ENCODE measurements at places on chromosomes 3 and 15.

DNA sequence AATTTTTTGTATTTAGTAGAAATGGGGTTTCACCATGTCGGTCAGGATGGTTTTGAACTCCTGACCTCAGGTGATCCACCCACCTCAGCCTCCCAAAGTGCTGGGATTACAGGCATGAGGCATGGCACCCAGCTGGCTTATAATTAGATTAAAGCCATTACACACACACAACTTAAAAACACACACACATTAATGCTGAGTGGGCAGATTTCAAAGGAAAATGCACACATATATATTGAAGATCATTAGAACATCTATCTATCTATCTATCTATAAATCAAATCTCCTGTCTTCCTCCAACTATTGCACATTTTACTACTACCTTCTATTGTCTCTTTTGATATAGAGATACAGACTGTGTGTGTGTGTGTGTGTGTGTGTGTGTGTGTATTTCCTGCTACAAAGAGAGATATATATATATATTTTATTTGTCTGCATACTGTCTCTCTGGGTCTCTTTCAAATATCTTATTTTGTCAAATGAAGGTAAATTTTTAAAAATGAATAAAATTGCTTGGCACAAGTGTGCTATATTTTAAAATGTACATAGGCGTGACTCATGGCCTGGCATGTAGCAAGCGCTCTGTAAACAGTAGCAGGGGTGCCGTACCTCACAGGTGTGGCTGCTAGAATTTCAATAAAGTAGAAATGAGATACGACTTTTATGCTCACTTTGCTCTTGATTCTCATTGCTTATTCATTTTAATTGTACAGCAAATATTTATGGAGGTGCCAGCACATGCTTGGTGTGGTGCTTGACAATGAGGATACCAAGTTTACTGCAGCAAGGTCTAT, 655.8 kb downstream of the AGBL1 start:
- DNase-seq: no peak

GRCh38 chr15:66692391-66692790, 9.6 kb upstream of the SMAD6 start:
- DNase-seq: no peak

- no peak for DNase-seq
Measured at GRCh38 chr3:60932643-60933042, 318.6 kb downstream of the FHIT start.

GRCh38 chr3:187758318-187758955, 13.2 kb upstream of the BCL6 start:
- no peak for DNase-seq

- peak; percentile 85 for DNase-seq
Measured at GRCh38 chr15:74787251-74788041, 5.6 kb downstream of the CSK start.

DNA sequence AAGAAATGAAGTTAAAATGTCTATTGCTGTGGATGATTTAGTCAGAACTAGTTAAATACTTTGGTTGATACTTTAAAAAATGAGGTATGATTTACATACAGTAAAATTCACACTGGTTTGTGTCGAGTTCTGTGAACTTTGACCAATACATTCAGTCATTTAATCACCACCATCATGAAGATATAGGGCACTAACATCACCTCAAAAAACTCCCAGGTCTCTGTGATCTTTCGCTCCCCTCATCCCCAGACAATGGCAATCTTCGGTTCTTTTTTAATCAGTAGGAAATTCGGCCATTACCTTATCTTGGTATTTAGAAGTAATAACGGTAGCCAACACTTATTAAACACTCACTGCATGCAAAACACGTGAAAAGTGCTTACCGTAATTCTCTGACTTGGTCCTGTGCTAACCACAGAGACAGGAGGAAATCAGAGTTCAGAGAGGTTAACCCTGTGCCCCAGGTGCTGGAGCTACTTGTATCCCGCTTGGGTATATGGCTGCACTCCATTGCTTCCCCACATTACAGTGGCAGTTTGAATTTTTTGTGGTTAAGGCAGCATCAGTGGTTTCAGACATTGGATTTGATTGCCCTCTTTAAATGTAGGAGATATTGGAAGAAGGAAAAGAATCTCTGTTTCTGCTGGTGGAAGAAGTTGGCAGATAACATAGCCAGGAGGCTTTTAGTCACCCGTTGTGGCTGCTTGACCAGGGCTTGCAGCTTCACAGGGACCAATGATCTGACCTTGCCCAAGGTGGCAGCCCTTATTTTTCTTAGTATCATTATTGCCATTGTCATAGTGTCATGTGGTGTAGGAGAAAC, 4.2 kb downstream of the PLCL2 start:
- DNase-seq: no peak

DNA sequence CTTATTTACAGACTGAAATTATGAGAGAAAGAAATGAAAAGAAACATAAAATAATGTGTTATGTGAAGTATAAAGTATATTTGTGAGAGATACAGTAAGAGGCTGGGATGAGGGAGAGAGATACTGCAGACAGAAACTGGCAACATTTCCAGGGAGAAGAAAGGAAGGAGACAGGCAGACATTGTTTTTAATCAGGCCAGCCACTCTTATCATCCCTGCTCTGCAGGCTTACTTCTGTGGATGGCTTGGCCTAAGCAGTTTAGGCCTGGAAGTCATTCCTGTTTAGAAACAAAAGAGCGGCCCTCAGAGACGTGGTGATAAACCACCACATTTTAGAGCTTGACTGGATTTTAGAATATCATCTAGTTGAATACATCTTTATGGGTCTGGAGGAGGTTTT, 12.4 kb downstream of the PCCB start:
- DNase-seq: no peak

GRCh38 chr3:112338021-112338726, 5.2 kb downstream of the CD200 start:
- no peak for DNase-seq

- no peak for DNase-seq
Measured at GRCh38 chr15:62432702-62433398, 267.8 kb upstream of the C2CD4B start.

DNA sequence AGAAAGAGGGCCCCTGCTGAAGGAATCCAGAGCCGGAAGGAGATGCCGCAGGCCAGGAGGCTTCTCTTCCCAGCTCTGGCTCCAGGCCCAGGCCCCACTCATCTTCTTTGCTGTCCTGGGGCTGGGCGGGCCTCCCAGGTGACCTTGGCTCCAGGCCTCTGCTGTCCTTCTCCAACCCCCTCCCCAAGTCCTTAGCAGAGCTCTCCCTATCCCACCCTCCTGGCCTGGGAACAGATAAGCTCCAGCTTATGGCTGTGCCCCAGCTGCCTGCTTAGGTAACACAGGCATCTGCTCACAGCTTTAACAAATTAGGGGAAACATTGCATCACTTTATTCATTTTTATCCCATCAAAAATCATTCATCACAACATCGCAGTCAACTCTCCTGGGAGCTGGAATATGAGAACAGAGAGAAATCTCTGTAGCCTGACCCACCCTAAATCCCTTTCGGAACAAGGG, 86.9 kb downstream of the SEMA5B start:
- DNase-seq: no peak

DNA sequence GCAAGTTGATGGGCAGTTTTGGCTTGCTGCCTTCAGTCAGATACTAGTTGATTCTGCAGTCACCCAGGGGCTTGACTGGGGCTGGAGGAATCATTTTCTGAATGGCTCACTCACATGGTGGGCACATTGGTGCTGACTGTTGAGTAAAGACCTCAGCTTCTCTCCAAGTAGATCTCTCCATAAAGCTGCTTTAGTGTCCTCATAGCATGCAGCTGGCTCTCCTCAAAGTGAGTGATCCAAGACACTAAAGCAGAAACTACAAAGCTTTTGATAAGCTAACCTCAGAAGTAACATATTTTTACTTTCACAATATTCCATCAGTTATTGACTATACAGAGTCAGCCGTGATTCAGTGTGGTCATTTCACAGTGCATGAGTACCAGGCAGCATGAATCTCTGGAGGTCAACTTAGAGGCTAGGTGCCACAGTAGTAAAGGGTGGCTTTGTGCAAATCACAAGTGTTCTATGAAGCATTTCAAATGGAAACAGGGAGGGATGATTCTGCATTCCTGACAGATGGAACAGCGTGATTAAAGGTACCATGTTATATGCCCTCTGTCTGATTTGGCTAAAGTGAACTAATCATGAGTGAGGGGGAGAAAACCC, 24.3 kb upstream of the ATP8B4 start:
- no peak for DNase-seq

DNA sequence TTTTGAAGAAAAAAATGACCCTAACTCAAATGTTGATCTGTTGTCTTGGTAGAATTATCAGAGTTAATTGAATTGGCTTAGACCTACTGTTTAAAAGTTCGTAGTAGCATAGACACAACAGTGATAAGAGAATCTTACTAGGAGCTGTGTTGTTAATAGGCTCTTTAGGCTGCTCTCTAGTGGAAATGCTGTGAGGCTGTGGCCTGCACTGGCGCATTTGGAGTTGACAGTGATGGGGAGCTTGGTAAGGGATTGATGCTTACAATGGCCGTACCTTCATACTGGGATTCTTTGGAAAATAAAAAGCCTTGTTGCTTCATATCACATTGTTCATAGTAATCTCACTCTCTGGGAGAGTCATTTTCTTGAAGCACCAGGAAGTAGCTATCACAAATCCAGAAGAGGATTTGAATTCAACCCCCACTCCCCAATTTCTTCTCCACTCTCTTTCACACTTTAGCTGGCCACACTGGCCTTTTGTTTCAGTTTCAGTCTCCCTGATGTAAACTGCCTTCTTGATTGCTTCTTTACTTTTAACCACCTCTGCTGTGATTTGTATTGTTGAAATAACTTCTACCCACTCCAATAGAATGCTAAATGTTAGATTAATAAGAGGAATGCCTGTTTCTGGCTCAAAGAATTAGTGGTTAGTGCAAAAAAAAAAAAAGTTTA, 56.6 kb downstream of the CEP63 start:
- no peak for DNase-seq

DNA sequence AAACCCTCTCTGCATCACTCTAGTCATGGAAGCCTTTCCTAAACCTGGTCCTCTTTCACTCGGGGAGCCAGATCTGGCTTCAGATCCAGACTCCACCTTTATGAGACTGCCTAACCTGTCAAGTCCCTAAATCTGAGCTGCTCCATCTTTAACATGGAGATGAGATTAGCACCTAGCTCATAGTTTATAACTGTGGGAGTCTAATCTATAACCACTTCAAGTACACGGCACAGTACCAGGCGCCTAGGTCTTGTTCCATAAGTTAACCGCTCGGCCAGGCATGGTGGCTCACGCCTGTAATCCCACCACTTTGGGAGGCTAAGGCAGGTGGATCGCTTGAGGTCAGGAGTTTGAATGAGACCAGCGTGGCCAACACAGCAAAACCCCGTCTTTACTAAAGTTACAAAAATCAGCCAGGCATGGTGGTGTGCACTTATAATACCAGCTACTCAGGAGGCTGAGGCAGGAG, 30.3 kb downstream of the TPM1 start:
- DNase-seq: no peak

DNA sequence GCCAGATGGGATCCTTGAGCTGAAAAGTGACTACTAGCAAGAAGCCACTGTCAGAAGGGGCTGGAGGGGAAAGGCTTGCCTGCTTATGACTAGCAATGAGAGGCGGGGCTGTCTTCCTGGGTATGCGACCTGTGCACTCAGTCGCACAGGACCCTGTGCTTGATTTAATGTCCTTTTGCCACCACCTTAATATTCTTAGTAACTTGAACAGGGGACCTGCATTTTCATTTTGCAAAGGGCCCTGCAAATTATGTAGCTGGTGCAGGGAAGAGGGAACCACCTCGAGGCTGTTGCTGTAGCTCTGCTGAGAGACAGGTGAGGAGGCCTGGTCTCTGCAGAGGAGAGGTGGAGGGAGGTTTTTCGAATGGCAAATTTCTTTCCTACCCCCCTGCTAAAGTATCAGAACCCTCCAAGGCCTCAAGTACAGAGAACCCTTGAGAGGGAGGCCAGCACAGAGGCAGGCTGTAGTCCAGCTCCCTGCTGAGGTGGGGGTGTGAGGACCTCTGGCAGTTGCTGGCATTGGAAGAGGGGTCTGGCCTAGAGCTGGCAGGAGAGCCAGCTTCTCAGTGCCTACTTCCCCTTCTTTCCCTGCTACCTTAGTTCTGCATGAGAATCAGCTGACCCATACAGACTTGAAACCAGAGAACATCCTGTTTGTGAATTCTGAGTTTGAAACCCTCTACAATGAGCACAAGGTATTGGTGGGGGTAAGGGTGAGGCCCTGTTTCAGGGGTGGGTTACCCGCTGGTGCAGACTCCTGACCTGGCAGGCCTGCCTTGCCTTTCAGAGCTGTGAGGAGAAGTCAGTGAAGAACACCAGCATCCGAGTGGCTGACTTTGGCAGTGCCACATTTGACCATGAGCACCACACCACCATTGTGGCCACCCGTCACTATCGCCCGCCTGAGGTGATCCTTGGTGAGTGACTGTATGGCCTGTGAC, 11.4 kb downstream of the CLK3 start:
- DNase-seq: no peak

DNA sequence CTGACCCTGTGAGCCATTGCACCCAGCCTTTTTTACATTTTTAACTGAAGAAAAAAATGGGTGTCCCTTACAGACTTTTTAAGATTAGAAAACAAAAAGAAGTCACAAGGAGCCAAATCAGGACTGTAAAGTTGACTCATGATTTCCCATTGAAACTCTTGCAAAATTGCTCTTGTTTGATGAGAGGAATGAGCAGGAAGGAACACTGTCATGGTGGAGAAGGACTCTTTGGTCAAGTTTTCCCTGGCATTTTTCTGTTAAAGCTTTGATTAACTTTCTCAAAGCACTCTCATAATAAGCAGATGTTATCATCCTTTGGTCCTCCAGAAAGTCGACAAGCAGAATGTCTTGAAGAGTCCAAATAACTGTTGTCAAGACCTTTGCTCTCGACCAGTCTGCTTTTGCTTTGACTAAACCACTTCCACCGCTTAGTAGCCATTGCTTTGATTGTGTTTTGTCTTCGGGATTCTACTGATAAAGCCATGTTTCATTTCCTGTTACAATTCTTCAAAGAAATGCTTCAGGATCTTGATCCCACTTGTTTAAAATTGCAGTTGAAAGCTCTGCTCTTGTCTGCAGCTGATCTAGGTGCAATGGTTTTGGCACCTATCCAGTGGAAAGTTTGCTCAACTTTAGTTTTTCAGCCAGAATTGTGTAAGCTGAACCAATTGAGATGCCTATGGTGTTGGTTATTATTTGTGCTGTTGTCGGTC, 369.4 kb downstream of the MAGI1 start:
- DNase-seq: no peak

- no peak for DNase-seq
Measured at GRCh38 chr15:83163032-83163431, 44.6 kb downstream of the HDGFL3 start.

DNA sequence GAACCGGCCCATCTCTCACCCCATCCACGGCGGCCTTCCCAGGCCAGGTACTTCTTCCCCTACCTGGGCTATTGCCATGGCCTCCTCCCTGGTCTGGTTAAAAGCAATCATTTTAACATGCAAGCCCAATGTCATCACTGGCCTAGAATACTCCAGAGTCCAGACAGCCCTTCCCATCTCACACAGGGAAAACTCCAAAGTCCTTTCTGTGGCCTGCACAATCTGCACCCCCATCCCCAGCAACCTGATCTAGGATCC, 45.8 kb upstream of the SLCO2A1 start:
- DNase-seq: no peak

- DNase-seq: peak; percentile 53
Measured at GRCh38 chr15:89361451-89362202, 27.0 kb upstream of the POLG start.

GRCh38 chr3:29280404-29281093, at the start of gene RBMS3:
Gene RBMS3 (plus strand): TSS chr3:29281071.
- no peak for DNase-seq
